ENCODE measurements at places on chromosomes 12 and 14.

- no peak for DNase-seq
Measured at GRCh38 chr14:84433961-84434360, 1096.0 kb upstream of the FLRT2 start.

DNA sequence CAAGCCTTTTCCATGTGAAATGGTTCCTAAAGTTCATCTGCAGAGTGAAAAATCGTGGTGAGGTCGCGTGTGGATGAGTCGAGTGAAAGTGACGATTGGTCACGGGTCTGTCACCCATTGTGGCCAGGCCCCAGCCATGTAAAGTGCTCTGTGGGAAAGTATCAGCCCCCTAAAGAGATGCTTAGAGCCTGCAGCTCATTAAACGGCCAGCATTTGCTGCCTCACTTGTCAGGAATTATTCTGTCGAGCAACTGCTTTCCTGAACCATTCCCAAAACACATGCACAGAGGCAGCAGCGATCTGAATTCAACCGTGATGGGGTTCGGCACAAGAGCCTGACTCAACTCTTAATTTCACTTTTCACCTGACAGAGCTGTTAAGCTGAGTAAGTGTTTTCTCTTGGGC is 16.0 kb downstream of the DBX2 start:
- no peak for DNase-seq

- DNase-seq: no peak
Measured at GRCh38 chr12:20390846-20391245, 22.5 kb downstream of the PDE3A start.

GRCh38 chr14:96117960-96118359 is 78.8 kb downstream of the C14orf132 start:
- DNase-seq: no peak

DNA sequence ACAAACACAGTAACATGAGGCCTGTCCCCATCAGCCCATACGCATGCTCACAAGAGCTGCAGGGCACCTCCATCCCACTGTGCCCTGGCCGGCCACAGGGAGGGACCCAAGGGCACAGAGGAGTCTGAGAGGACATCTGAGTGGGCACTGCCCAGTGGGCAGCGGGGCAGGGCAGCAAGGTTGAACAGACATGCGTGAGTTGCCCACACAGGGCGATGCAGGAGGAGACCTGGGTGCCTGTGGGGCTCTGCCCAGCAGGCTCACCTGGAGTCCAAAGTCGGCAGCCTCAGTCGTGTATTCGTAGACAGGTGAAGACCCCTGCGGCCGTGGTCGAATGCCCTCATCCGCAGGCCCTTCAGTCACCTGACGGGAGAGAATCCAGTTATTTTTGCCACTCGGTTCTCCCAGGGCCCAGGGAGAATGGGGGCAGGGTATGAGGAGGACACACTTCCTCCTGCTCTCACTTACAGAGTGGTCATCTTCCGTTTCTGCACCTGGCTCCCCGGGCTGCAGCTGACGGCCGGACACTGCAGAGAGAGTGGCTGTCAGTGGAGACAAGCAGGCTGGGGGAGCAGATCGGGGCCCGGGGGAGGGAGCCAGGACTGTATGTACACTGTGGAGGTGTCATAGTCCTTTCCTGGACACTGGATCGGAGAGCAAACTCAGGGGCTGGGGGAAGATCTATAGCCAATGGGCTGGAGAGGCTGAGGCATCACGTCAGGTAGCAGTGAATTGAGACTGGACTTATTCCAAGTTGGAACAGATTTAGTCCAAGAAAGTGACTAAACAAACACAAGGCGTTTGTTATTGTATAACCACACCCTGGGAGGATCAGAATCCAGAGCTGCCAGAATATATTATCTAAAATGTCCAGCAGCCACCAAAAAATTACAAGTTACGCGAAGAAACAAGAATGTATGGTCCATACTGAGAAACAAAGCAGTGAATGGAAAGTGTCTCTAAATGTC is 20.7 kb downstream of the AHNAK2 start:
- no peak for DNase-seq

- DNase-seq: no peak
Measured at GRCh38 chr14:22598896-22599244, 770 bp downstream of the ABHD4 start.

DNA sequence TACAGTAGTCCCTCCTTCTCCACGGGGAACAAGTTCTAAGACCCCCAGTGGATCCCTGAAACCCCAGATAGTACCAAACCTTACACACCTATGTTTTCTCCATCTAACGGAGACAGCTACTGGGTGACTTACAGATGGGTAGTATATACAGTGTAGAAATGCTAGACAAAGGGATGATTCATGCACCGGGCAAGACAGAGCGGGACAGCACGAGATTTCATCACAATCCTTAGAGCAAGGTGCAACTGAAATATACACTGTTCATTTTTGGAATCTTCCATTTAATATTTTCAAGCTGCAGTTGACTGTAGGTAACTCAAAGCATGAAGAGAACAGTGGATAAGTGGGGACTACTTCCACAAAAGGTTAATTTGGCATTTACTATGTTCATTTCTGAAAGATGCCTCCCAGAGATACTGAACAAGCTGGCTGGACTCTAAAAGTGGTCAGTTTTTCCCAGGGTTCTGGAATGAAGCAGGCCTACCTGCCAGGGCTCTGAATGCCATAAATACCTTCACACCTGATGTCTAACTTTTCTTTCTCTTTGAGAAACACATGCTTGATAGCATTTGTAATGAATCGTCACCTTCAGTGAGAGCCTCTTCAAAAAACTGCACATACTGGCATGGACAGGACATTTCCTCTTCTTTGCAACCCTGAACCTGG is 127.7 kb upstream of the FOXN3 start:
- DNase-seq: no peak

DNA sequence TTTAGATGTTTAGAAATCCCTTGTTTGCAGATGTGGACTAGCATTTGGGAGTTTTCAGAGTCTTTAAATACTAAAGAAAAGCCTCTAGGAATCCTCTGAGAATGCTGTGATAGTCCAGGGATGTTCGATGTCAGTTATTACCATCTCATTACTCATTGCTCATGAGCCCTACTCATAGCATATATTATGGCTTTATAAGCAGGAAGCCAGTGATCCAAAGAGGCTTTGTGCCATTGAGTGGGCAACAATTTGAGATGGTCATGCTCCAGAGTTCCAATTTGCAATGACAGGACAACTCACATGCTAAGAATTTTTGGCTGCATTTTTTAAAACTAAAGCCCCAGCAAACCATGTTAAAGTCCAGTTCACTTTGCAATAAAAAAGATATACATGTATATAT is 163.0 kb downstream of the OTOGL start:
- no peak for DNase-seq

DNA sequence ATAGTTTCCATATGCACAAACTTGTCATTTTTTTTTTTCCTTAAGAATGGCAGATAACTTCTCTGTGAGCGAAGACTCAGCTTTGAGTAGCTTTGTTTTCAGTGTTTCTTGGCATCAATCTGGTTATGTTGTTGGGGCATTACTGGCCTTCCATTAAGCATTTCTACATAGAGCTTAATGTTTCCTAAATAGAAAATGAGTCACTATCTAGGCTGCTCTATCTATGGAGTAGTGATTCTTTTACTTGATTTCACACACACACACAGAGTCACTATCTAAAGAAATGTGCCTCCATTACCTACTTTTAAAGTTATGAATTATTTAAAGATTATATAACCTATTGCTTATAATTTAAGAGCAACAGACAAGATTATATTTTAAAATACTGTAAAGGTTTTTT is 53.9 kb downstream of the TMEM260 start:
- no peak for DNase-seq

- no peak for DNase-seq
Measured at GRCh38 chr14:24834956-24835355, 201.0 kb upstream of the GZMB start.

- peak; percentile 48 for DNase-seq
Measured at GRCh38 chr12:120495186-120495730, 655 bp upstream of the DYNLL1 start.

DNA sequence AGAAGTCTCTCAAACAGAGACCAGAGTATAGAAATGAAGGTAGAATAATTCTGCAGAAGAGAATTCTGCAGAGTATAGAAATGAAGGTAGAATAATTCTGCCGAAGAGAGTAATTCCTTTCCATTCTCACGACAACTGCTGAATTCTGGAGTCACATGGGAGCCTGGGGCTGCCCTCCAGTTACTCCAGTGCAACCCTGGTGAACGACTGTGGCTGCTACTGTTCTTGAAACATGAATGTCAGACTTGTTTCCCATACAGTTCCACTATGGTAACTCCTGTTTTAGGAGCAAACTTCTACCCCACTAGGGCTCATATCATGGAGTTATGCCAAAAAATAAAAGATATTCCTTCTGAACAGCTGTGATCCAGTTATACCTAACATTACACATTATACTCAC is 164.4 kb downstream of the KICS2 start:
- no peak for DNase-seq

DNA sequence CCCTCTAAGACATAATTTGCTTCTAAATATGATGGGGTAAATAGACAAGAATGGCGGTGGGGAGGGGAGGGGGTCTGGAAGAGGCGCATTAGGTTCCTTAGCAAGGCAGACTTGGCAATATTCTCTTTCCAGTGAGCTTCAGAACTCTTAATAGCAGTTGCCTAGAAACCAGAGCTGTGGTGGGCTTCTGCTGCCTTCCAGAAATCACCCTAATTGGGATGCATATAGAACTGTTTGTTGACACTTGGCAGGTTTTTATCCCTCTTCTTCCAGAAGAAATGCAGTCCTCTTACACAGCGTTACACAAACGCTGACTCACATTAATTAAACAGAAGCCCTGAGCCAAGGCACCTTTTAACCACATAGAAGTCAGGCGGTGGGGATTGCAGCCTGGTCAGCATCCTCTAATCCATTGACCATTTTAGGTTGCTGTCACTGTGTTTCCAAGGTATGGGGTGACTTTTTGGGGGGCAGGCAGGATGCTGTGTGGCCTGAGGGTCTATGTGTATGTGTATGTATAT is 114.1 kb downstream of the CCDC60 start:
- no peak for DNase-seq

All from CD8-positive, alpha-beta T cell (primary cell).